ENCODE measurements at places on chromosomes 7 and 10. TPM values are rescaled to one million over a fixed set of nuclear protein-coding genes. Genes with fewer than 3 reads are reported as not detected.

GRCh38 chr7:55160539-55160938 is 141.7 kb downstream of the EGFR start:
- DNase-seq, result no peak

DNA sequence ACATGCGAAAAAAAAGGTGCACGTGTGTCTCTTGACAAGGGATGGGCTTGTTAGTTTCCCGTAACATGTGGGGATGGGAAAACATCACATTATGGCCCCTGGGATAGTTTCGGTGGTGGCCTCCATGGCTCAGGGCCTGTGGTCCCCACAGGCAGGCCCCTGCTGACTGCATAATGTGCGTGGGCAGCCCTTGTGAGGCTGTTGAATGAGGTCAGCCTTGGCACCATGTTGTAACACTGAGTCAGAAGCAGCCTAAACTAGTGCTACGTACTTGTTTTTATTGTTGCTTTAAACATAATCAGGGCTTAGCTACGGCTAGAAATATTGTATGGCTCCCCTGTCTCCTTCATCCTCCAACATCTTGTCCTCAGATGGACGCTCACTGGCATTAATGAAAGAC is 80.6 kb downstream of the BEND7 start:
- peak; percentile 22 for DNase-seq

DNA sequence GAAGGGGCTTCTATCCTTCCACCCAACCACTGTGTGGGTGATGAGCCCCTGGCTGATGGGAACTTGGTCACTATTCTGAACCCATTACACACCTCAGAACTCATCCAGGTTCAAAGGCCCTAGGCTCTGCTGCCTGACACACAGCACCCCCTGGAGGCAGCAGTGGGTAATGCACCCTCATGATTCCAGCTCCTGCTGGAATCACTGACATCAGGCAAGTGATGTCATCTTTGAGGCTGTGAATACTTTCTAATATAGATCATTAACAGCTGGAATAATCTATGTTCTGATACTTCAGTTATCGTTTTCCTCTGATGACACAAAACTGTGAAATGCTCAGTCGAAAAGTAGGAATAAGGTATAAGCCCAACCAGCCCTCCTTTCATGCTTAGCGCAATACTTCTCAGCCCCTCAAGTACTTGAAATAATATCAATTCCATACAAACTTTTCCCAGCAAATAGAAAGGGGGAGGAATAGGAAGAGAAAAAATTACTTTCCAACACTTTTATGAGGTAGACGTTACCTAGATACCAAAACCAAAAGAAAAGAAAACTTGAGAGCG is 7.5 kb upstream of the RBP3 start:
- DNase-seq, result peak; percentile 95

TMEM139 gene
- total RNA-seq, result 4.4 TPM

ATOH7 gene
- 0.39 TPM for total RNA-seq
